Right lung (tissue), 10 donors: ENCODE measurements at places on chromosomes 7 and 10. TPM values are rescaled to one million over a fixed set of nuclear protein-coding genes. Genes with fewer than 3 reads are reported as not detected.

- DNase-seq: no peak
Measured at GRCh38 chr10:70078329-70078728, 25.7 kb downstream of the MACROH2A2 start.

GRCh38 chr10:9811601-9812000 is 1206.1 kb upstream of the CELF2 start:
- no peak for DNase-seq

- DNase-seq: no peak
Measured at GRCh38 chr7:69756235-69756634, 158.0 kb downstream of the AUTS2 start.

GRCh38 chr7:80499350-80499953 is 12.4 kb downstream of the GNAT3 start:
- no peak for DNase-seq

Gene GNGT1
- polyA plus RNA-seq: not detected

Gene NEUROG3
- polyA plus RNA-seq: not detected

Gene HOXA1
- polyA plus RNA-seq: 2.8 TPM

Gene RALA
- 109 TPM for polyA plus RNA-seq
